MM.1S (cell line): ENCODE measurements at places on chromosomes 6 and 20.

GRCh38 chr6:1481286-1481685 lies 91.9 kb downstream of the FOXF2 start:
- no peak for DNase-seq

DNA sequence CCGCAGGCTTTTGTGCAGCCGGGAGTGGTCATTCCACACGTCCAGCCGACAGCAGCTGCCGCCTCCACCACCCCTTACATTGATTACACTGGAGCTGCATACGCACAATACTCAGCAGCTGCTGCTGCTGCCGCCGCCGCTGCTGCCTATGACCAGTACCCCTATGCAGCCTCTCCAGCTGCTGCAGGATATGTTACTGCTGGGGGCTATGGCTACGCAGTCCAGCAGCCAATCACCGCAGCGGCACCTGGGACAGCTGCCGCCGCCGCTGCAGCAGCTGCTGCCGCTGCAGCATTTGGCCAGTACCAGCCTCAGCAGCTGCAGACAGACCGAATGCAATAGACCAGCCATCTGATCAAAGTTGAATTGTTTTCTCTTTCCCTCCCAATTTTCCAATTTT lies 10.6 kb downstream of the RBM24 start:
- no peak for DNase-seq

GRCh38 chr20:25848222-25848621 lies 151.6 kb upstream of the ZNF337 start:
- no peak for DNase-seq

- DNase-seq, result no peak
These were observed 91.8 kb downstream of the SESN1 start for GRCh38 chr6:109002882-109003281.

DNA sequence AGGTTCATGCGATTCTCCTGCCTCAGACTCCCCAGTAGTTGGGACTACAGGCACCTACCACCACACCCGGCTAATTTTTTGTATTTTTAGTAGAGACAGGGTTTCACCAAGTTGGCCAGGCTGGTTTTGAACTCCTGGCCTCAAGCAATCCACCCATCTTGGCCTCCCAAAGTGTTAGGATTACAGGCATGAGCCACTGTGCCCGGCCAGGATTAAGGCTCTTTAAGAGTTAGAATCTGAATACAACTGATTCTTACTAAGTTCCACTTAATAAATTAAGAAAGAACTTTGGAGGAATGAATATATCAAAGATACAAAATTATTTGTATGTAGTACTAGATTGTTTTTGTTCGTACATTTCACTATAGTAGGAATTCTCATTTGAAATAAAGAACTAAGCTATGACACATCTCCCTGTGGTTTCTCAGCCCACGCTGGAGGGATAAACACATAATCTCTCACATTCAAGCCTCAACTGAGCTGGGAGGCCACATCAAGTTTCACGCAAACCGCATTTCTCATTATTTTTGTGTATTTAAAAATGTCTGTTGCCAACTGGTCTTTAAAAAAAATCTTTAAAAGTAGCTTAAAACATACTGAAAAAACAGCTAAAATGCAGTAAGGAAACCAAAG lies 34.2 kb downstream of the DTNBP1 start:
- DNase-seq, result no peak

- no peak for DNase-seq
These were observed 112.5 kb downstream of the WDR27 start for GRCh38 chr6:169589293-169589692.

- no peak for DNase-seq
These were observed 304.4 kb upstream of the PLCB4 start for GRCh38 chr20:8764344-8764962.

DNA sequence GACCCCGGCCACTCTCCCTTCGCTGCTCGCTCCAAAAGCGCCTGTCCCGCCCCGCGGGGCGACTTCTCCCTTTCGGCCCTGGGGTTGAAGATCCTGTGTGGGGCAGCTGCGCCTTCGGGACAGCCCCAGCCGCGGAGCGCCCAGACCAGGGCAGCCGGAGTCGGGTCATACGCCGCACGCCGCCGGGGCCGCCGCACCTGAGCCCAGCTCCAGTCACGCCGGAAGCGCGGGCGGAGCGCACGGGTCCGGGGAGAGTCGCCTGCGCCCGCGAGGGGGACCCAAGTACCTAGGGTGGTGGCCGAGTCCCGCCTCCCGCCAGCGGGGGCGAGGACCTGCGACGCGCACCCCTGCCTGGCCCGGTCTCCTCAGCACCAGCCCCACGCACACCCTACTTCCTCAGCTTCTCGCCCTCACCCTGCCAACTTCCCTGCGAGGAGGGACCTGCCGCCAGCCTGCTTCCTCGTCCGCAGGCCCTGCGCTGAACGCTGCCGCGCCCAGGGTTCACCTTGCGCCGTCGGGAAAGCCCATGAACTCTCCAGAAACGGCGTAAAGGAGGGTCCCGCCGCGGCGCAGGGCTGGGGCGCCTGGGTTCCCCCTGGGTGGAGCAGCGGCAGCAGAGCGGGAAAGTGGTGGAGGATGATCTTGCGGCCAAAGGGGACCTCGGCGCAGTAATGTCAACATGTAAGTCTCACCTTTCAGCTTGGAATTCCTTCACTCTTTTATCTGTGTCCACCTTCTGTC lies at the start of gene ADGRG6:
Gene ADGRG6, plus strand, starts transcription at position 357 of the 741 bp plus-strand sequence. Its CDS starts 323 bp downstream, at position 680.
- DNase-seq, result peak; percentile 19

DNA sequence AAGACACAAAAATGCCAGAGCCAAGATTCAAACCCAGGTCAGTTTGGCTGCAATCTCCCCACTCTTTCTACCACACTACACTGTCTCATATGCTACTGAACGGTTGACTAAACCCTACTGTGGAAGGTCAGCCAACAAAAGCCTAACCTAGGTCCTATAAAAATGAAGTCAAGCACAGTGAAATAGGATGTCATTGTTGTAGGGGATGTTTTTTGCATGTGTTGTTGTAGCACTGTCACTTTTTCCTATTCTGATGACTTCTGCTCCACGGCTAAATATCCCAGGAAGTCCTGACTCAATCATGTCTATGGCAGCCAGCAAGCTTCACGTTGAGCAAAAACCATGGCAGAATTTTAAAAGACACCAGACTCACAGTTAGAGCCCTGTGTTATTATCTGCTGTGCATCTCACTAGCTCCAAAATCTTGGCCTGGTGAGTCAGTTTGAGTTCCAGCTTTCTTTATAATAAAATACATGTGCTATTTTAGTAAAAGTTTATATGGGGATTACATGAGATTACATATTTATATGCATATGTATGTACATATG lies 322.1 kb upstream of the NT5E start:
- DNase-seq, result no peak

GRCh38 chr6:166939345-166939744 lies 17.0 kb downstream of the RNASET2 start:
- DNase-seq, result no peak

GRCh38 chr6:29652198-29652584 lies 4.7 kb upstream of the MOG start:
- DNase-seq, result no peak

DNA sequence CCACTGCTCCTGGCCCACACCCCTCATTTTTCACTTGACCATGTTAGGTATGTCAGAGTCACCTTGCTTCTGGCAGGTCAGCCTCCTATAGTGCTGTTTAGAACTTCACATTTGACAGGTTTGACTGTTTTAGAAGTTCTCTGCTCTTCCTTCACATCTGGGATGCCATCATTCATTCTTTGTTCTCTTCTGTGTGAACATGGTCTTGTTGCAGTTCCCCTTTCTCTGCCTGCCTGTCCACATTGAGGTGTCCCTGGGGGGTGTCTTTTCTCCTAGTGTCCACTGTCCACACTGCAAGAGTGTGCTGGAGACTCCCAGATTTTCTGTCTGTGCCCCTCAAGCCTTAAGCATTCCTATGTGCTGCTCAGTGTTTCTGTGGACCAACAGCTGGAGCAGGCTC lies 89.5 kb downstream of the JARID2 start:
- DNase-seq, result no peak

DNA sequence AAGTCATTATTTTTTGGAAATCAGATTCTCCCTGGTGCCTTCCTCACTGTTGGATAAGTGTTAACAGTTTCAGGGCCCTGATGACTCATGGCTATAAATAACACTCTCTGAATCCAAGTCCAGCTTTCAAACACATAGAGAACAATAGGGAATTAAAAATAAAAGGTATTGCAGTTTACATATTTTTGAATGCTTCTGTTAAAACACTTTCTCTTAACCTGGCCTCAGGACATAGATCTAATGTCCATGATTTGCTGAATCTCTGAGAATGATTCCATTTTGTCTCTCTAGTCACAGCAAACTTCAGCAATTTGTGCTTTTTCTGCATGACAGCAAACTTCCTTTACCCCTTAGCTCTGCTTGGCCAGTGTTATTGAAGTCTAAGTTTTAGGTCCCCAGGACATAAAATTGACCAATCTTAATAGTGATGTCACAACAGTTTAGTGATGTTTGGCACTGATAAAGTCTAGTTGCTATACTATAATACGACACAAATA lies 1192.4 kb upstream of the CITED2 start:
- no peak for DNase-seq

DNA sequence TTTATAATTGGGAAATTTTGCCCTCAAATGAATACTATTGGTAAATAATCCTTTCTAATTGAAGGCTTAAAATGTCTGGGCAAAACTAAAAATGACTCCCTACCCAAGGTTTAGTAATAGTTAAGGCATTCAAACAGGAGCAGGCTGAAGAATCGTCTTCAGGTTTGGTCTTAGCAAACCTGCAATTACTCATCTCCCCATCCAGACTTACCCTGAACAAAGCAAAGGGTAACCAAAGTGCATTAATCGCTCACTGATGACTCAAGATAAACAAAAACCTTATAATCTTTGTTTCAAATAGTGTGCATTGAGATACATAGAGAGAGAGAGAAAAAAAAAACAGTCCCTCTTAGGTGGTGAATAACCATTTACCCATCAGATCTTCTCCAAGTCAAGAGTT lies 225.5 kb downstream of the BMP2 start:
- no peak for DNase-seq

GRCh38 chr6:39228111-39228971 lies 934 bp downstream of the KCNK5 start:
- no peak for DNase-seq

- DNase-seq, result no peak
These were observed 99.5 kb downstream of the LAMP5 start for GRCh38 chr20:9613871-9614270.

GRCh38 chr20:13681248-13682125 lies 42.8 kb upstream of the TASP1 start:
- DNase-seq, result peak; percentile 23

- DNase-seq, result no peak
These were observed 2.0 kb downstream of the ZNF318 start for GRCh38 chr6:43367245-43367984.

DNA sequence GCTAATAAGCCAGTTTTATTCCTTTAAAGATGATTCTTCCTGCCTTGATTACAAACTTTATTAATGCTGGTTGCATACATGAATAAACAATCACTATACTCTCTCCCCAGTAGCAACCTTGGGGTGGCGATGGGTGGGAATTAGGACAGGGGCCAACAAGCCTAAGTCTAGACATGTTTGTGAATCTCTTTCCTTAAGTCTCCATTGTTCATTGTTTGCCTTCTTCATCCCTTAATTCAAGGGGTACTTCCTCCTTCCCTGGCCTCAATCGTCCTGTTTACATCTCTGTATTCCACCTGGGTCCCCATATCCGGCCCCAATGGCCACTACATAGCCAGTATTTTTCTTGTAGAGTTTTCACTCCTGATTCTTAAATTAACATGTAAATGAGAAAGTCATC lies 66.0 kb downstream of the ARHGAP18 start:
- DNase-seq, result no peak

- no peak for DNase-seq
These were observed 168.5 kb upstream of the SIM1 start for GRCh38 chr6:100633096-100633777.

- no peak for DNase-seq
These were observed 34.6 kb downstream of the QKI start for GRCh38 chr6:163449076-163449475.

DNA sequence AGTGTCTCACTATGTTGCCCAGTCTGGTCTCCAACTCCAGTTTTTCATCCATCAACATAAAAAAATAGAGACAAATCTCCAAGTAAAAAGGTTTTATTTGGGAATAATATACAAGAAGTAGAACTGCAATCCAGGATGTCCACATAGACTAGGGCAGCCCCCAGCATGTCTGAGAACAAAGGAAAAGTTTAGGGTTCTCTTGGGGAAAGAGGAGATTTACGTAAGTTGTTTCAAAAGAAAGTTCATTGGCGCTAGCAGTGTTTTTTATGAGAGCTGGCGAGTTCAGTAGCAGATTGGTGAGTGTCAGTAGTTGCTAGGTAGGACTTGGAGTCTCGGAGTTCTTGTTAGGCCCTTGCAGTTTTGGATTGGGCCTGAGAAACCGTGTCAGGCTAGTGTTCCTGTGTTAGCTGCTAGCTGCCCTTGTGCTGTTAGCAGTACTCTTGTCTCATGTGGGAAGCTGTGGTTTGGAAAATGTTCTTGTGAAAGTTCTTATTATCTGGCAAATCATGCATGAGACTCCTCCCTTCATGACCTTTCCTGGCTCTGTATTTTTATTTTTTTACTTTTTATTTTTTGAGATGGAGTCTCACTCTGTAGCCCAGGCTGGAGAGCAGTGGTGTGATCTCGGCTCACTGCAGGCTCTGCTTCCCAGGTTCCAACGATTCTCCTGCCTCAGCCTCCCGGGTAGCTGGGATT lies 24.7 kb downstream of the TTLL9 start:
- peak; percentile 12 for DNase-seq

DNA sequence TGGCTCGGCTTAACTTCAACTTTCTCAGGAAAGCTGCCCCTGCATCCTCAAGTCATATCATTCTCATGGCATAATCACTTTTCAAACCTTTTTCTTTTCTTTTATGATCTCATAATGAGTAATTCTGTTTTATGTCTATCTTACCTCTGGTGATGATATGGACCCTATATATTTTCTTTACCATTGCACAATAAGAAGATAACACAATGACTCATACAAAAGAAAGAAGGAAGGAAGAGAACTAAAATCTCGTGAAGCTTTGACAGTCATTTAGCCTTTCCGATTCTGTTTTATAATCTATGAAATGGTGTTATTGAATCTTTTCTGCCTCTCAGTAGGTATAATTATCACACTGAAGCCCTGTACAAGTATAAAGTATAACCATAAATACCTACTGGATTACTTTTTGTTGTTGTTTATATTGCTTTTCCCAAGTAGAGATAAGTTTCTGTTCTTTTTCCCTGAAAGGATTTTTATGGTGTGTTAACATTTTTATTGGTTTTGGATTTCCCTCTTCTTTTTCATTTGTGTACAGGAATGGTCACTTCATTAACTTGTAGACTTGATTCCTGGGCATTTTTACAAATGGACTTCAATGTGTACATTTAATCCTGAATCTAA lies 300.9 kb downstream of the LAMA2 start:
- no peak for DNase-seq

DNA sequence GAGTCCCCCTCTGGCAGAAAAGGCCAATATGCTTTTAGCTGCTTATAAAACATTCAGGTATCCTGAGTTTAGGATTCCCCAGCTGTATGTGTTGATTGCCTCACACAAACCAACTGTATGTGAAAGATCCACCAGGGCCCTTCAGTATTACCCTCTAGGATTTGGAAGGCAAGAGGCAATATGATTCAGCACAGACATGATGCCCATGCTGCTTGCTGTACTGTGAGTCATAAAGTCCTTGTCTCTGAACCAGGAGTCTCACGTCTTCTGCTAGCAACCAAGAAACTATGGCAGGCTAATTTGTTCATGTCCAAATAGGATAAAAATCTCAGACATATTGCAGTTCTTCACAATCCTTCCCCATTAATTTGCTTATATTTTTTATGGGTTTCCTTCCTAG lies 789.2 kb upstream of the SLC35B3 start:
- no peak for DNase-seq

GRCh38 chr6:1670711-1671462 lies 61.2 kb downstream of the FOXC1 start:
- DNase-seq, result no peak
